Left lung (tissue), 14 donors: ENCODE measurements at places on chromosomes 1 and 21.
A peak's percentile ranks its signal among the peaks of the same experiment; 100 is the strongest.

- no peaks in the 10 kb centered on the region for H3K36me3 ChIP-seq
- H3K4me3 ChIP-seq = no peak overlapping the region
- no peaks in the 10 kb centered on the region for H3K4me1 ChIP-seq
- H3K27ac ChIP-seq = no peak overlapping the region
- DNase-seq = no peak
- H3K27me3 ChIP-seq = no peaks in the 10 kb centered on the region
Measured at GRCh38 chr1:166390366-166391033, 223.7 kb upstream of the FAM78B start.

- no peak for DNase-seq
- no peaks in the 10 kb centered on the region for H3K4me1 ChIP-seq
- H3K4me3 ChIP-seq = no peak overlapping the region
- no peaks in the 10 kb centered on the region for H3K27me3 ChIP-seq
- no peak overlapping the region for H3K27ac ChIP-seq
Measured at GRCh38 chr1:98559291-98559690, 102.2 kb upstream of the SNX7 start.

DNA sequence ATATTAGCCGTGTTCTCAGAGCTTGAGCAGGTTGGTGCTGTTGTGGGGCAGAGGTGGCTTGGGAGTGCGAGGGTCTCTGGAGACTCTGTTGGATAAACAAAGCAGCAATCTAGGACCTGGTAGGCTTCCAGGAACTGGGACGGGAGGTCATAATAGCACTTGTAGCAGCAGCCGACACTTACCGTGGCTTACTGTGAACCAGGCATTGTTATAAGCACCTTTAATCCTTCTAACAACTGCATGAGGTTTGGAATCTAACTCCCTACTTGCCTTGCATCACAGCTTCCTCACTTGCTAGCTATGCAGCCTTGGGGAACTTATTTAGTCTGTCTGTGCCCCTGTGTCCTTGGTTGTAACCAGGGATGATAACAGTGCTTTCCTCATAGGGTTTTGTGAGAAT is 94.9 kb downstream of the NAV1 start:
- H3K27me3 ChIP-seq = no peaks in the 10 kb centered on the region
- H3K4me3 ChIP-seq = no peak overlapping the region
- H3K27ac ChIP-seq = no peak overlapping the region
- H3K36me3 ChIP-seq = peaks cover 6% of the 10 kb centered on the region
- DNase-seq = no peak

- no peaks in the 10 kb centered on the region for H3K36me3 ChIP-seq
- H3K27ac ChIP-seq = no peak overlapping the region
- DNase-seq = no peak
- H3K4me3 ChIP-seq = no peak overlapping the region
- H3K4me1 ChIP-seq = peaks cover 34% of the 10 kb centered on the region
Measured at GRCh38 chr1:226943927-226944326, 3.8 kb downstream of the COQ8A start.

DNA sequence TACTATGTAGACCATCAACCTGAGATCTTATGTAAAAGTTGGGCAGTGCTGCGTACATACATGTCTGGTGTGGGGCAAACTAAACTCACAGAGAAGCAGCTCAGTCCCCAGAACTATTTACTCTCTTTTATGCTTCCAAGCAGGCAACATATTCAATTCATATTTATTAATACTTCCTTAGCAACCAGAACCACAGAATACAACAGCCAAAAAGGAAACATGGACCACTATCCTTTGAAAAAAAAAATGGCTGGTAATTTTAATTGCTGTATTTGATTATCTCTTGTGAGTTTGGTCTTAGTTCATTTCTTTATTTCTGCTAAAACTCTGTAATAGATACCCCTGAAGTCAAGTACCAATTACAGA is 1.5 kb upstream of the PPP1R15B start:
- H3K4me3 ChIP-seq = no peak overlapping the region
- no peak for DNase-seq
- H3K4me1 ChIP-seq = peaks cover 47% of the 10 kb centered on the region
- no peaks in the 10 kb centered on the region for H3K36me3 ChIP-seq
- no peaks in the 10 kb centered on the region for H3K27me3 ChIP-seq

DNA sequence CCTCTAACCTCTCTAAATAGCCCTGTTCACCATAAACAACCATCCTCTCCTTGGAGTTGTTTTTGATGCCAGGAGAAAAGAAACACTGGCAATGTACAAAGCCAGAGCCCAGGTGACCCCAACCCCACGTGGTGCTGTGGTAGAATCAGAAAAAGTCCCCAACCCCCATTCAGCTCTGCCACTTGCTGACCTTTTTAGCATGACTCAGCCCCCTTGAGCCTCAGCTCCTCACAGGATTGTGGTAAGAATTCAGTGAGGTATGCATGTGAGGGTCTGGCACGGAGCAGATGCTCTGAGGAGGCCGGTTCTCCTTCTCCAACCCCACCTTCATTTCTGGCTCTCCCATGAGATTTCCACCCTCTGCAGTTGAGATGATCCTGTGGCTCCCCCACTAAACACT is 11.1 kb upstream of the CHI3L1 start:
- no peaks in the 10 kb centered on the region for H3K36me3 ChIP-seq
- peaks cover 9% of the 10 kb centered on the region for H3K4me1 ChIP-seq
- no peak overlapping the region for H3K4me3 ChIP-seq
- no peaks in the 10 kb centered on the region for H3K27me3 ChIP-seq

DNA sequence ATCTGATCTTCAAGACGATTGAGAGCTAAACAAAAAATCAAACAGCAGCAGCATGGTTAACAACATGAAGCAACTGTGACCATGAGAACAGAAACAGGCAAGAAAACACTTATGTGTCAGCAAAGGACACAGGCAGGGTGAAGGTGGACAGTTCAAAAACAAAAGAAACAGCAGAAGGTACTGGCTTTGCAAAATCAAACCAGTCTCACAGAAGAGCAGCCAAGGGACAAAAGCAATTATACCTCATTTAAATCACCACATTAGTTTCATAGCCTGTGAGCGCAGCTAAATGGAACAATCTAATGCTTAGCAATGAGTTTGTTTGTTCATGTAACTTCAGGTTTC is 59.1 kb downstream of the CAPN2 start:
- H3K27ac ChIP-seq = peak overlapping the region; percentile 71
- H3K4me3 ChIP-seq = no peak overlapping the region
- no peak for DNase-seq
- H3K36me3 ChIP-seq = no peaks in the 10 kb centered on the region
- no peaks in the 10 kb centered on the region for H3K27me3 ChIP-seq

DNA sequence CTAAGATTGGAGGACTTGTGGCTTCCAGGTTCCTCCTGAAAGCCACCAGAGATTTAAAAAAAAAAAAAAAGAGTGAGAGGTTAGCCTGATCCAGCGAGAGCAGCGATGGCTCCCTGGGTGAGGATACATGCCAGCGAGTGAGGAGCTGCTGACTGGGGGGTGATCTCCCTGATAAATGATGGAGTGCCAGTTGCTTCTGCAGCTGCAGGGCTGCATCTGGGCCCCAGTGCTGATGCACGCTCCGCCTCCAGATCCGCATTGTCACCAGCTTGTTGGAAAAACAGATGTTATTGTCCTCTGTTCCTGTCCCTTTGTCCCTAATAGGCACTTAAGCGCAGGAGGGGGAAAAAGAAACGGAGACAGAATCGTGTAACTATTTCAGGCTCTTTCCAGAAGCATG is 28.6 kb downstream of the UBIAD1 start:
- no peaks in the 10 kb centered on the region for H3K27me3 ChIP-seq
- H3K4me1 ChIP-seq = no peaks in the 10 kb centered on the region
- no peaks in the 10 kb centered on the region for H3K36me3 ChIP-seq
- DNase-seq = no peak
- H3K27ac ChIP-seq = no peak overlapping the region

- no peaks in the 10 kb centered on the region for H3K27me3 ChIP-seq
- H3K36me3 ChIP-seq = no peaks in the 10 kb centered on the region
- no peaks in the 10 kb centered on the region for H3K4me1 ChIP-seq
- no peak overlapping the region for H3K27ac ChIP-seq
Measured at GRCh38 chr1:84758968-84759491, 68.8 kb upstream of the SSX2IP start.

DNA sequence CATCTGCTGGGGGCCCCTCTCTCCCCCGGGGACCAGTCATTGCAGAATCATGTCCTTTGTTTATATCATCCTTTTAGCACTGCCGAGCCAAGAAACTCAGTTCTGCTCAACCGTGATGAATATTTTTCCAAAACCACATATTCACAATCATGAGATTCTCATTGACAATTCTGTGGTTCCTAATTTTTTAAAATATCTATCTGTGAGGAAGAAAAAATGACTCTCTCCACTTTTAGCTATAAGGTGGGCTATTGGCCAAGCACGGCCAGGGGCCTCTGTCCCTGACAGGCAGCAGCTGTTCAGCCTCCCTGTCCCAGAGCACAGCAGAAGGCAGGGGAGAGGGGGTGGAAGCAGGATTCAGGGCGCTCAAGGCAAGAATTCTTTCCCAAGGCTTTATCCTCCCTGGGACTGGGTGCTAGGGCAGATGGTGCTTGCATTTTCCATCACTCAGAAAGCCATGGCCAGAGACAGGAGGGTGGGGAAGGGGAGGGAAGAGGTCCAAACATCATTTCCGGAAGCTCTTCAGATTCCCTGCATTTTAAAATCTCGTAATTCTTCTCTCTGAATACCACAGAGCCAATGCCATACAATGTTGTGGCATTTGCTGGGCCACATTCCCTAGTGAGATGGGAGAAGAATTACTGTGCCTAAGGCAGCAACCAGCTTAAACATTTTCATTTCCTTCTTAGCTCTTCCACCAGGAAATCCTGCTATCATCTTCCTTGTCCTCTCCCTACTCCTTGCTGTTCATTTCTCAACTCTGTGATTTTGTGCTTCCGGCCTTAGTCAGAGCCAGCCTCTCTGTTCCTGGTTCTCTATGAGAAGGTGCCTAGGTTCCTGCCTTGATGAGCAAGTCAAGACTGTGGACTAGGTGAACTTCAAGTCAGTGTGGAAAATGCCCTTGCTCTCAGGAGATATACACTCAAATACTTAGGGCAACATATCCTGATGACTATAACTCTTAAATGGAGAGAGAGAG is 60.3 kb downstream of the KCNJ6 start:
- no peak overlapping the region for H3K27ac ChIP-seq
- no peak overlapping the region for H3K4me3 ChIP-seq
- H3K36me3 ChIP-seq = no peaks in the 10 kb centered on the region
- no peaks in the 10 kb centered on the region for H3K4me1 ChIP-seq
- peaks cover 6% of the 10 kb centered on the region for H3K27me3 ChIP-seq
- no peak for DNase-seq

DNA sequence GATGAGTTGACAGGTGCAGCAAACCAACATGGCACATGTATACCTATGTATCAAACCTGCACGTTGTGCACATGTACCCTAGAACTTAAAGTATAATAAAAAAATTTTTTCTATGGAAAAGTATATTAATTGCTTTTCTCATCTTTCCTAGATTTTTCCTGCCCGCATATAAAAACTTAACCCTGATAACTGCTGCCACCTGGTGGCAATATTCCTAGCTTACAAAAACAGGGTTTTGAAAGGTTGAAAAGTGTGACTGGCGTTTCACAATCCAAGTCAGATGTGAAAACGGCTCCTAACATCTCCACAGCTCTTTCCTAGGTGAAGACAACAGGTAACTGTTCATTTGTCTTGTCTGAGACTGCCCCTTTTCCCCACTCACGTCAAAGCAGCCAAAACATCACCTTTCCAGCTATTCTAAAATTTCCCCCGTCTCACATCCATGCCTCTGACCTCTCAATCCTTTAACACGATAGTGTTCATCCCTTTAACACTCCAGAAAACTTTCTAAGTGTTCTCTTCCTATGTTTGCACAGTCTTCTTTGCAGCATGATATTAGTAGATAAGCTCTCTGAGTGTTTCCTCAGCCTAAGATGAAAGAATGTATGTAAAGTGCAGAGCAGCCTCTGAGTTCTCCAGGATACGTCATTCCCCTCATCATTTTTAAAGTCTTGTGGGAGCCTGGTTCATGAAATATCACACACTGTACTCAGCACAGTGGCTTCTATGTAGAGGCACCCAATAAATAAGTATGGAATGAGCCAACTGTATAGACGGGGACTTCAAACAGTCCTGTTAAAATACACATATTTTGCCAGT is 27.5 kb downstream of the OVGP1 start:
- no peak overlapping the region for H3K27ac ChIP-seq
- peak; percentile 63 for DNase-seq
- no peaks in the 10 kb centered on the region for H3K27me3 ChIP-seq
- no peaks in the 10 kb centered on the region for H3K4me1 ChIP-seq
- H3K36me3 ChIP-seq = no peaks in the 10 kb centered on the region
- no peak overlapping the region for H3K4me3 ChIP-seq

DNA sequence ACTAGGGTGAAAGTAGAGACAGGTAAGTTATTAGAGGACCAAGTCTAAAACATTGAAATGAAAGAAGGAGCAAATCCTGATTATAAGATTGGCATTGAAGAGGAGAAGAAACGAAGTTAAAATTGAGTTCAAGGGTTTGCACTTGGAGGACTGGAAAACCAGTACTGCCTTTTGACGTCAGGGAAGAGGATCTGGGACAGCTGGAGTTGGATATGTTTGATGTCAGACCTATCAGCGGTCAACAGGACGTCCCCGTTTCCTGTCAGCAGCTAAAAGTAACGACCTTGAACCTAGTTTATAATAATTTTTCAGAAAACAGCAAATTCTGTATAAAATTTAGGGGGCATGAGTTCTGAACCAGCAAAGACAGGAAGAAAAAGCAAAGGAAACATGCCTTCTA is 1.2 kb upstream of the NID1 start:
- H3K4me1 ChIP-seq = no peaks in the 10 kb centered on the region
- no peaks in the 10 kb centered on the region for H3K36me3 ChIP-seq
- no peak for DNase-seq

DNA sequence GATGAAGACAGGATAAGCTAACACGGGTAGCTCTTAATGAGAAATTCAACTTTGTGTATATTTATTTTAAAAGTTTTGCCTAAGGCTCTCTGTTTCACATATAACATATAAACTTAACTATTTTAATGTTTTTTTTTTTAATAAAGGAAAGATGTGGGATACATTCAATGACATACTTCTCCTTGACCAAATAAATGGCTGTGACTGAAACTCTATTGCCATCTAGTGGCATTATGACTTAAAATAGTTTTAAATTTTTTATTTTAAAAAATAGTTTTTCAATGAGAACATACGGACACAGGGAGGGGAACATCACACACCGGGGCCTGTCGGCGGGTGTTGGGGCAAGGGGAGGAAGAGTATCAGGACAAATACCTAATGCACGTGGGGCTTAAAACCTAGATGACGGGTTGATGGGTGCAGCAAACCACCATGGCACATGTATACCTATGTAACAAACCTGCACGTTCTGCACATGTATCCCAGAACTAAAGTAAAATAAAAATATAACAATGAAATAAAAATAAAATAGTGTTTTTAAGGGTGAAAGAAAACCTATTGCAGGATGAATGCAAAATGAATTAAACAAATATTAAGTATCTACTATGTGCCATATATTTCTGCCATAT is 83.4 kb downstream of the LYST start:
- no peaks in the 10 kb centered on the region for H3K36me3 ChIP-seq
- DNase-seq = no peak
- H3K27me3 ChIP-seq = no peaks in the 10 kb centered on the region
- no peak overlapping the region for H3K27ac ChIP-seq

- H3K4me1 ChIP-seq = no peaks in the 10 kb centered on the region
- H3K27ac ChIP-seq = peak overlapping the region; percentile 10
- no peak overlapping the region for H3K4me3 ChIP-seq
Measured at GRCh38 chr1:88175631-88176226, 508.3 kb upstream of the PKN2 start.

GRCh38 chr1:205775717-205776056 is 405 bp upstream of the RAB29 start:
- no peaks in the 10 kb centered on the region for H3K27me3 ChIP-seq
- no peak for DNase-seq
- H3K4me1 ChIP-seq = no peaks in the 10 kb centered on the region
- peak overlapping the region; percentile 29 for H3K27ac ChIP-seq
